Tongue (tissue), 3 donors: ENCODE measurements at places on chromosomes 5 and 9. TPM values are rescaled to one million over a fixed set of nuclear protein-coding genes. Genes with fewer than 3 reads are reported as not detected.

DNA sequence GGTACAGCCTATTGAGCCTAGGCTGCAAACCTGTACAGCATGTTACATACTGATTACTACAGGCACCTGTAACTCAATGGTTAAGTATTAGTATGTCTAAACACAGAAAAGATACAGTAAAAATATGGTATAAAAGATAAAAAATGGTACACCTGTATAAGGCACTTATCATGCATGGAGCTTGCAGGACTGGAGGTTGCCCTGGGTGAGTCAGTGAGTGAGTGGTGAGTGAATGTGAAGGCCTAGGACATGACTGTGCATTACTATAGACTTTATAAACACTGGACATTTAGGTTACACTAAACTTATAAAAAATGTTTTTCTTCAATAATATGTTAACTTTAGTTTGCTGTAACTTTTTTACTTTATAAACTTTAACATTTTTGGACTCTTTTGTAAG lies 171.3 kb downstream of the SLC28A3 start:
- no peak for DNase-seq

The MELK gene
- 9.8 TPM for total RNA-seq

The TMEM232 gene
- total RNA-seq: 3.8 TPM

DNA sequence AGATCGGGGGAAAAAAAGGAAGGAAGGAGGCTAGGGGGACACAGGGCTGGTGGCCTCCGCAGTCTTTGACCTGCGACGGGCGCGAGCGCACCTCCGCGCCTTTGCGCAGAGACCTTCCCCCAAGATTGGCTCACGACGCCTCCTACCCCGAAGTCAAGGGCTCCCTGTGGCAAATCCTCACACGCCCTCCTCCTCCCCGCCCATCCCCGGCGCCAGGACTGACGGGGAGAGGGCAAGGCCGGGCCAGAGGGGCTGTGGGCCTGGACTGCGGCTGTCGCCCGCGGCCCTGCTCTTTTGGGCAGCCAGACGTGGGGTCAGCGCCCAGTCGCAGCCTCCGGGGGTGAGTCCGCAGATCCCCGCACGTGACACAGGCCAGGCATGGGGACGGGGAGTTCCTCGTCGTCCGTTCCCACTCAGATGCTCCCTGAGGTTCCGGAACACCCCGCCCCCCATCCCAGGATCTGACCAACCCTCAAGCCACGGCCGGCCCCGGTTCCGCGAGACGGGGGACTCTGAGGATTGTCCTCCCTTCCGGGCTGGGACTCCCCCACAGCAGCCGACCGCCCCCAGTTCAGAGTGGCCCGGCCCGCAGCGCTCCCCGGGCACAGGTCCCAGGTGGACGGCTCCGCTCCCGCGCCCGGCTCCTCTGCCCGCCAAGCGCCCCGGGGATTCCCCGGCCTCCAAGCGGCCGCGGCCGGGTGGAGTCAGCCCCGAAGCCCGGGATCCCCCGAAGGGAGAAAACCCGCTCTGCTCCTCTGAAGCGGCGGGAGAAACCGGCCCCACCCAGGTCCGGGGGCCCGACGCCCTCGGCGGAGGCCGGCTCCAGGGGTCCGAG lies 543 bp upstream of the ANKRD33B start:
- DNase-seq: no peak

GRCh38 chr5:154349626-154350264 lies 96.1 kb upstream of the SAP30L start:
- no peak for DNase-seq

GRCh38 chr9:92385001-92385400 lies 19.4 kb downstream of the OGN start:
- DNase-seq: no peak

DNA sequence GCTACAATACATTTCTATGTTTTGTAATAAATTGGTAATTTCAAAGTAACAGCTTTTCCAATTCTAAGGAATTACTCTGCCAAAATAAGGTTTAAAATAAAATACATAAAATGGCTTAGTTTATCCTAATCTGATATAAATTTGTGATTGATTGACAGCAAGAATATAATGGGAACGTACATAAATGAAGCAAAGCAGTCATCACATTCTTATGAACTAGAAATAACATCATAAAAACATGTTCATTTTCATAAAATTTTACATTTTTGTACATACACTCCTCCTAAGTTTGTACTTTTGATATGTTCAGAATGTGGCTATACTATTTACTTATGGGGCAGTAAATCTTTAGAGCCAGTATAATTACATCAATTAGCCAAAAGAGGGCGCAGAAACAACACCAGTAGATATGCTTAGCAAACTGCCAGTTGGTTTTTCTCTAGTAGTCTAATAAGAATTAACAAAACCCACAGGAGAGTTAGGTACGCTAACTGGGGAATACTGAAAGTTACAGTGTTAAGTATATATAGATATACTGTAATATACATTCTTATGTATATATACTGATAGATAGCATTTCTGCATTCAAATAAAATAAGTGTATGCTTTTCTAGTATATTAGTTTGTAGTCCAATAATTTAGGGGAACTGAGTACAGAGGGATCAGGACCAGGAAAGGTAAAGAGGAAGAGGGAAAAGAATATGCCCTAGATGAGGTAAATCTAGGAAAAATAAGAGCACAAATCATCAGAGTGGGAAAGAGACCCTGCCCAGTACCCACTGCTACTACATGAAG lies 76.8 kb downstream of the ZDHHC21 start:
- DNase-seq: peak; percentile 79

The LHX2 gene
- 4.2 TPM for total RNA-seq

DNA sequence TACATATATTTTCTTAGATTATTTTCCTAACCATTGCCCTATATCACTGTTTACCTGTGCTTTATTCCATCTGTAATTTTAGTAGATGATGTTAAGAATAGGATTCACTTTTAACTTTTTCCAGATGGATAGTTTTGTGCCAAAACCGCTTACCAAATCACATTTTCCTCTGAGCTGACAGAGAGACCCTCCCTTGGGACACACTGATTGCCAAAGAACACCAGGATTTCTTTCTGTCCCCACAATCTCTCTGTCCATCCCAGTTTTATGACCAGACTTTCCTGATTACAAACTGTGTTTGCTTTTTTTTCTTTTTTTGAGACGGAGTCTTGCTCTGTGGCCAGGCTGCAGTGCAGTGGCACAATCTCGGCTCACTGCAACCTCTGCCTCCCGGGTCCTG lies 81.3 kb upstream of the SPATA31C2 start:
- no peak for DNase-seq

The SEMA6A gene
- 47.2 TPM for total RNA-seq

The SLC22A4 gene
- 1.7 TPM for total RNA-seq

- DNase-seq: no peak
Measured at GRCh38 chr5:119896826-119897536, 267.6 kb downstream of the FAM170A start.

The LRRC19 gene
- not detected for total RNA-seq

GRCh38 chr5:102902135-102902448 lies 147.0 kb downstream of the PAM start:
- DNase-seq: no peak

GRCh38 chr5:172102913-172103626 lies 85.0 kb downstream of the STK10 start:
- DNase-seq: peak; percentile 86

The CAMK2A gene
- total RNA-seq: 42.6 TPM

- DNase-seq: peak; percentile 74
Measured at GRCh38 chr9:76537150-76537646, 78.2 kb downstream of the GCNT1 start.
